ENCODE measurements at places on chromosomes 16 and 17.

- no peak for DNase-seq
These were observed 154.2 kb downstream of the VPS53 start for GRCh38 chr17:560432-560873.

GRCh38 chr17:62091804-62092203, 26.7 kb upstream of the MED13 start:
- no peak for DNase-seq

GRCh38 chr17:17762744-17763105, 74.1 kb downstream of the SREBF1 start:
- no peak for DNase-seq

DNA sequence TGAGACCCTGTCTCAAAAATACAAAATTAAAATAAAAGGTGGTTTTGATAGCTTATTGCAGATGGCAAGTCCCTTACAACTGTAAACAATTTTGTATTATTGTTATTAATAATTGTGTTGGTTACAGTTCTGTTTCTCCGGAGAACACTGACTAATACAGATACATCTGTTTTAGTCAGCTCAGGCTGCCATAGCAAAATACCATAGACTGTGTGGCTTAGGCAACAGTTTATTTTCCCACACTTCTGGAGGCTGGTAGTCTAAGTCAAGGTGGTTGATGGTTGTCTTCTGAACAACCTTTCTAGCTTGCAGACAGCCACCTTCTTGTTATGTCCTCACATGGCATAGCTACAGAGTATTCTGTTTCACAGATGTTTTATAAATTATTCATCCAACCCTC, 14.2 kb upstream of the IL21R start:
- no peak for DNase-seq

DNA sequence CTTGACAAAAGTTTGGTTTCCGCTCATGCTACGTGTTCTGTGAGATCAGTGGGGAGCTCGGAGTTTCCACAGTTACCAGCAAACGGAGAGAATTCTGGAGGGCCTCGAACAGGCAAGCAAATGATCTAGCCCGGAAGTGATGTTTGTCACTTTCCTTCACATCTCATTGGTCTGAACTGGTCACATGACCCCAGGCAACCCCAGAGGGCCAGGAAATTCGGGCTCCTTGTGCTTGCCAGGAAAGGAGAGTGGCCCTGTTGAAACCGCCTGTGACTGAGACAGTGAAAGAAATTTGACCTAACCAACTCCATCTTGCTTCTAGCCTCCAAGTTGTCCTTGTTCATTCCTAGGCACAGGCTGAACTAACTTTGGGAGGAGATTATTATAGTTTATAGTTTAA, 23.0 kb downstream of the SPPL2C start:
- no peak for DNase-seq

- no peak for DNase-seq
These were observed 34.9 kb downstream of the CD300LF start for GRCh38 chr17:74677558-74678466.

DNA sequence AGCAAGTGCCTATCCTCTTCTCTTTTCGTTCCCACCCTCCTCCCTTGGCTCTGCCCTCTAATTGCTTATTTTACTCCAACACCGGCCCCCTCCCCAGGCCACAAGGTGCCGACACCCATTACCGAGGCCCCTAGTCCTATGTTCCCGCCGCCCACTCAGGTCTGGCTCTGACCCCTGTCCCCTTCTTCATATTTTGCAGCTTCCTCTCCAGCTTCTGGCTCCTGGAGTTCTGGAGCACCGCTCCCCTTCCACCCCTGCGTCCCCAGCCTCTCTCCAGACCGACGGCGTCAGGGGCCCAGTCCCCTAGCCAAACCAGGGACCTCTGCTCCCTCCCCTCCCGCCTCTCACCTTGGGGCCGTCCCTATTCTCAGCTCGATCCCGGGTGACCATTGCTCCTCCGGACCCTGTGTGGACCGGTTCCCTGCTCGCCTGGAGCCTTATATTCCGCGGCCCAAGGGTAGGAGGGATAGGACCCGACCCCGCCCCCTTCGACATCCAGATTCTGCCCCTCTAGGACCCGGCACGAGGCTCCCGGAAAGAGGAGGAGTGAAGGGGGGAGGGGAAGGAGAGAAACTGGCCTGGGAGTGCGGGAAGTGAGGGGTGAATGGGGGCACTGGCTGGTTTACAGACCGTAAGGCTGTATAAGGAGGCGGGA, at the start of gene HES7:
Gene HES7, minus strand, starts transcription at position 412 of the 655 bp plus-strand sequence. Its CDS starts 22 bp downstream, at position 390.
- no peak for DNase-seq

GRCh38 chr17:16917671-16918394, 54.1 kb downstream of the TNFRSF13B start:
- no peak for DNase-seq

GRCh38 chr17:78933025-78933958, 8.1 kb upstream of the TIMP2 start:
- DNase-seq, result no peak

- DNase-seq, result no peak
These were observed 3.2 kb upstream of the PABPN1L start for GRCh38 chr16:88869673-88869980.

DNA sequence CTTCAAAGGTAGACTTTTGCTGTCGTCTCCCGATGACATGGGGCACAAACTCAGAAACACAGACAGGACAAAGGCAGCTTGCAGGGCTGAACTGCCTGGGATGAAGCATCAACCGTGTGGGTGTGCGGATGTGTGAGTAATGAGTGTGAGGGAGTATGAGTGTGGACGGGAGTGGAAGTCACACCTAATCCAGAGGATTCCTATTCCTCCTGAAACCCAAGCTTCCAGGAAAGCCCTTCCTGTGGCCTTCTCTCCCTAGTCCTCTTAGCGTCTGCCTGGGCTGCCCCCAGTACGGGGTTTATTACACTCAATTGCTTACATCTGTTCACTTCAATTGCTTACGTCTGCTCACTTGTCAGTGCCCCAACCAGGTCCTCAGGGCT, 2.3 kb upstream of the IL4R start:
- no peak for DNase-seq

- DNase-seq, result no peak
These were observed 59.1 kb downstream of the PDPK1 start for GRCh38 chr16:2596747-2597559.

DNA sequence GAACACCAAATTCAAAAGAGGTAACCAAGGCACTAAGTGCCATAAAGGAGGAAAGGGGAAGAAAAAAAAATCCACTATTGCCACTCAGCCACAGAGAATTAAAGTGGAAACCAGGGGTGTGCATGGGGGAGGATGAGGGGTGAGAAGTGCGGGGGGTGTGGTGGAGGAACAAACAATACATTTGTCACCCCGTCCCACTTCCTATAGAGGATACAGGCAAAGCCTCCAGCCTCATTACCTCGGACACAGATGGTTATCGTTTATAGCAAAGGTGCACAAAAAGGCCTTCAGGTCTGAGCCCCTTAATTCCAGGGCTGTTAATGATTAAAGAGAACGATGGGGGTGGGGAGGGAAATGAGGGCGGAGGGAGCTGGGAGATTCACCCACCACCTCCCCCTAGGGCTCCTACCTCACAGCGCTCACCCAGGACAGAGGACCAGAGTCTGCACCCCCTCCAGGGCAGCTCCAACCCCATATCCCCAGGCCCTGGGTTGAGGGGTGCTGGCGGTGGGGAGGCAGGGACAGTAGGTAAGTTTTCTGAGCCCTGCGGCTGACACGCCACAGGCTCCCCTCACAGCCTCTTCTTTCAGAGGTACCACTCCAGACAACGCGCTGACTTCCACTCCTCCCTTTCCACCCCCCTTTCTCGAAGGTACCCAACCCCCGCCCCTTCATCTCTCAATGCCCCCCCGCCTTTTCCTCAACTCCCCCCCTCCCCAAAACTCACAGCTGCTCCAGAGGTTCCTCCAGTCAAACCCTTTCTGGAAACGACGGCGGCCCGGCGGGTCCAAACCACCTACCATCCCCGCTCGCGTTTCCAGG, 470 bp downstream of the DCUN1D3 start:
- no peak for DNase-seq

DNA sequence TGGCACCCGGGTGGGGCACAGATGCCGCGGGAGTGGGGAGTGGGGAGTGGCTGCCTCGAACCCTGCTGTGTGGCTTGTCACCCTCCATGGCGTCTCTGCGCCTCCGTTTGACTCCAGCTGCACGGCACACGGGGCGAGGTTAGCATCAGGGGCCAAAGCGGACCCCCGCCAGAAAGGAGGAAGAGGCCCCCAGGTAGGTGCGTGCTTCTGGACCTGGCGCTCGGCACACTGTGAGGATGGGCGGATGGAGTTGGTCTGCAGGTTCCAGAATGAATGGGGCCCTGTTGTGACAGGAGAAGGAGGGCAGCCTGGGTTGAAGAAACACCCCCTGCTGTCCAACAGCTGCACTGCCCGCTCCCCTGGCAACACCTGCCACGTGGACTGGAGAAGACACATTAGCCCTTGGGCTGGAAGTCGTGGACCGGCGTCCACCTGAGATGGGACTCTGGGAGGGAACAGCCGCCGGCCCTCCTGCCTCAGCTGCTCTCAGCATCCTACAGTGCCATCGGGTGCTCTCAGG, 9.4 kb upstream of the FASN start:
- no peak for DNase-seq
